Frontal cortex (tissue), 4 donors: ENCODE measurements at places on chromosomes 1 and 21.

DNA sequence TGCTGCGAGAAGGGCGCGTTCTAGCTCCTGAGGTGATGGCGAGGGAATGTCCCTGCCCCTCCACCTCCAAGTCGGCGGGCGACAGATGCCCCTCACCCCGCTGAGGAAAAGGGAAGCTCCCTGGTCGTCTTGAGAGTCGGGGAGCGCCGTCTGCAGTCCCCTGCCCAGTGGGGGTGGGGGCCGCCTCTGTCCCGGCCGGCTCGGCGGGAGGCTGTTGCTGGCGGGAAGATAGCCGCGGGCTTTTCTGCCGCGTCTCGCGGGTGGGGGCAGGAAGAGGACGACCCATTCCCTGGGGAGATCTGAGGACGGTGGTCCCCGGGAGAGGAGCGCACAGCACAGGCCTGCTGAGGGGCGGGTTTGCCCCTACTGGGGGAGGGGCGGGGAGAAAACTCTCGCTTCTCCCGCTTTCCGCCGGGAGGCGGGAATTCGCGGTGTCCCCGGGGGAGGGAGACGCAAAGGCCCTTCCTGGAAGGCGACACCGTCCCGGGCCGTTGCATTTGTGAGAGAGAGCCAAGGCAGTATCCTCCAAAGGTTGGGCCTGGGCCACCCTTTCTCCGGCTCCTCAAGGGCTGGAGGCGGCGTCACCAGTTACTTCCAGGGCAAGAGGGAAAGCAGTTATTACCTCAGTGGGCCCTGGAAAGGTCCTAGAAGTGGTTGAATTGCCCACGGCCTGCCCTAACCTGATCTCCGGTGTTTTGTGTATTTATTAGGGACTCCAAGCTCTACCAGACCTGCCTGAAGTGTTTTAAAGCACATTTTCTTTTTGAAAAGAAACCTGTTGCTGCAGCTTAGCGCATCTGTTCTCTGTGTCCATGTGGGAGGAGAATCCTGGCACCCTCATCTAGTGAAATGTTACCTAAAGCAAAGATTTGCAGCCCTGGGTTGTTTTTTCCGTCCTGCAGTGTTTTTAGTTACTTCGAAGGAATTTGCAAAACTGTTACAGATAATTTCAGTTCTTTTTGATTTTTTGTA is 648 bp downstream of the S100PBP start:
- DNase-seq = peak; percentile 44

DNA sequence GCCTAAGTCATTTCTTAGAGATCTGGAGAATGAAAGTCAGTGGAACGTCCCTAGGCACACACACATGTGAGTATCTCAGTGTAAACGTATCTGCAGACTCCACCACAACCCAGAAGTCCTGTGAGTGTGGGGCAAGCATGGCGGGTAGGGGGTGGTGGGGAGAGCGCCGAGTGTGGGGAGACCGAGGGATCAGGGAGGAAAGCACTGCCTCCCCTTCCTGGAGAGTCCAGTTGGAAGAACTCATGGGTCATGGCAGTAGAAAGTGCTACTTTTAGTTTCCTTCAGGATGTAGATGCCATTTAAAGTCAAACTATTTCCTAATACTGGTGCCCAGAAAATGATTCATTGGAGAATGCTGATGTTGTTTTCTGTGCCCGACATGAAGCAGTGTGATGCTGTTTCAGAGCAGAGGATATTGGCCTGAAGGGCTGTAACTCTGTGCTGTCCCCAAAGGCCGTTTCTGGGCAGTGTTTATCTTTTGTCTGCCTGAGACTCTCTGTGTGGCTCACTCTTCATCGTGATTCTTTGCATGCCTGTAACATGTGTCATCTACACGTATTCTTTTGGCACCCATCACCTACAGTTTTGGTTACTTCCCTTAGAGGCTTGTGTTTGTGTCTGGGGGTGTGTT is 45.7 kb upstream of the TSPAN2 start:
- no peak for DNase-seq

DNA sequence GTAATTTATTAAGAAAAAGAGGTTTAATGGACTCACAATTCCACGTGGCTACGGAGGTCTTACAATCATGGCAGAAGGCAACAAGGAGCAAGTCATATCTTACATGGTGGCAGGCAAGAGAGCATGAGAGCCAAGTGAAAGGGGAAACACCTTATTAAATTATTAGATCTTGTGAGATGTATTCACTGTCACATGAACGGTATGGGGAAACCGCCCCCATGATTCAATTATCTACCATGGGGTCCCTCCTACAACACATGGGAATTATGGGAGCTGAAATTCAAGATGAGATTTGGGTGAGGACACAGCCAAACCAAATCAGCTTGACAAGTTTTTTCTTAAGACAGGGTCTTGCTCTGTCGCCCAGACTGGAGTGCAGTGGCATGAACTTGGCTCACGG is 14.3 kb downstream of the DAP3 start:
- DNase-seq = no peak

- DNase-seq = no peak
These were observed 114.1 kb upstream of the ETS2 start for GRCh38 chr21:38691631-38692030.

- DNase-seq = no peak
These were observed 25.4 kb downstream of the CELA3A start for GRCh38 chr1:22026924-22027289.

GRCh38 chr1:93961906-93962305 is 52.7 kb upstream of the GCLM start:
- DNase-seq = no peak

DNA sequence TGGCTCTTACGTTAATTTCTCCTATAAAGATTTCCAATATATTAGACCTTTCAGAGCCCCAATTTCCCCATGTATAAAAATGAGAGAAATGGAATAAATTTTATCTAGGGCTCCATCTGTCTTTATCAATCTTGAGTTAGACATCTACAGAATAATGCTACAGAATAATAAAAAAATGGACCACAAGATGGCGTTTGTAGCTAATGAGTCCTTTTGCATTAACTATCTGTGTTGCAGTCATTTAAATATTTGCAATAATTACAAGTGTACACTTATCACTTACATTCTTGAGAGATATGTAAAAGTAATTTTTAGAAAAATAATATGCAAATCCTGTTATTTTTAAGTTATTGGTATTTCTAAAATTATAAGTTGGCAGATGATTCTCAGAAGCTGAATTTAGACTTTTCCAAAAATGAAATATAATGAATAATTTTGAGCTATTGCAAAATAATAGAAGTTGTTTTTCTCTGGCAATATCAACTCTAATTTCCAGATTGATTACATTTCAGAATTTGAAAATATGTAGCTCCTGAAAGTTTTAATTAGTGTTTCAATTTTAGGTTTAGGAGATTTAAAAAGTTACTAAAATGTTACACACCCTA is 87.7 kb downstream of the SNX7 start:
- no peak for DNase-seq

DNA sequence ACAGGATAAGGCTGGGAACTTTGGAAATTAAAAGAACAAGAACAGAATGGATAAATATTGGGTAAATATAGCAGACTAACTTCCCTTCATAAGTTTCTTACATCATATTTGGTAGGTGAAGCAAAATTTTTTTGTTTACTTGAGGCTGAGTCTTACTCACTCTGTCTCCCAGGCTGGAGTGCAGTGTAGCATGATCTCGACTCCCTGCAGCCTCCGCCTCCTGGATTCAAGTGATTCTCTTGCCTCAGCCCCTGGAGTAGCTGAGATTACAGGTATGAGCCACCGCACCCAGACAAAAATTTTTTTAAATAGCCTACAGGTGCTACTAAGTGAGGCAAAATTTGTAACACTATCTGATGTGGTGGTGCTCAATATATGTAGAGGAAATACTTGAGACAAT is 50.7 kb downstream of the TM2D1 start:
- DNase-seq = no peak

DNA sequence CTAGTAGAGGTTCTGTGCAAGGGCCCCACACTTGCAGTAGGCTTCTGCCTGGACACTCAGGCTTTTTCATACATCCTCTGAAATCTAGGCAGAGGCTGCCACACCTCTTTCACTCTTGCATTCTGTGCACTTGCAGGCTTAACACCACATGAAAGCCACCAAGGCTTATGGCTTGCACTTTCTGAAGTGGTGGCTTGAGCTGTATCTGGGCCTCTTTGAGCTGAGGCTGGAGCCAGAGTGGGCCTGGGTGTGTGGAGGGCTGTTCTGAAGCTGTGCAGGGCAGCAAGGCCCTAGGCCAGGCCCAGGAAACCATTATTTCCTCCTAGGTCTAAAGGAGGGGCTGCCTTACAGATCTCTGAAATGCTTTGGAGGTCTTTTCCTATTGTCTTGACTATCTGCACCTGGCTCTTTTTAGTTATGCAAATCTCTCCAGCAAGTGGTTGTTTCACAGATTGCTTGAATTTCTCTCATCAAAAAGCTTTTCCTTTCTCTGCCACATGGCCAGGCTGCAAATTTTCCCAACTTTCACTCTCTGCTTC is 66.2 kb downstream of the TYW3 start:
- no peak for DNase-seq

DNA sequence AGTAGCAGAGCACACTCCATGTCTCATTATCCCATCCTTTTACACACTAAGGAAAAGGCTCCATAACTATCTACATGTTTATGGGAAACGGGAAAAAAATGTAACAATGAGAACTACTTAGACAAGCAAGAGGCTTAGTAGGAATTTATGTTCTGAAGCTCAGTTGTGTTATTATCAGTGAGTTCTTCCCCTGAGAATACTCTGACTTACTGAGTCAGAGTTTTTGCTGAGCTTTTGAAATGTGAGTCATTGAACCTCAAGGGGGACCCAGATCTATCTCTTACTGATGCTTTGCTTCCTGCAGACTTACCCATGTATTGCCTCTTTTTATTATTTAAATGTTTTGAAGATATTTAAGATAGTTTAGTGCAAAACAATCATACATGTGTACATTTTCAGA is 20.1 kb downstream of the CFHR5 start:
- no peak for DNase-seq

- DNase-seq = no peak
These were observed 347.7 kb downstream of the TGFB2 start for GRCh38 chr1:218692808-218693207.

GRCh38 chr1:97540346-97540888 is 380.4 kb downstream of the DPYD start:
- DNase-seq = no peak

DNA sequence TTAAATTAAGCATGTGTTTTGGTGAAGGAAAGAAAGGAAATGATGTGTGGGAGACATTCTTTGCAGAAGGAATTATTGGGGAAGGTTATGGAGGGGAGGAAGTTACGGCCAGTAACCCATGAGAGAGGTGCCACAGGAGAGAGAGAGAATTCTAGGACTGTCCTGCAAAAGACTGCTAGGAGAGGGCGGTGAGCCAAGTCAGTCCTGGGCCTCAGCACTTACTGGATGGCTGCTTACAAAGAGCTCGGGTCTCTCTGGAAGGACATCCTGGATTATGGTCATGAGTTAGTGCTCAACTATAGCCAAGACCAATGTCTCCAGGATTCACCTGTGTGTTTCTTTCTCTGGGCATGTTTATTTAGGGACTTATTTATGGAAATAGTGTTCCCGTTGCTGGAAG is 74.4 kb upstream of the HSD17B7 start:
- DNase-seq = no peak

DNA sequence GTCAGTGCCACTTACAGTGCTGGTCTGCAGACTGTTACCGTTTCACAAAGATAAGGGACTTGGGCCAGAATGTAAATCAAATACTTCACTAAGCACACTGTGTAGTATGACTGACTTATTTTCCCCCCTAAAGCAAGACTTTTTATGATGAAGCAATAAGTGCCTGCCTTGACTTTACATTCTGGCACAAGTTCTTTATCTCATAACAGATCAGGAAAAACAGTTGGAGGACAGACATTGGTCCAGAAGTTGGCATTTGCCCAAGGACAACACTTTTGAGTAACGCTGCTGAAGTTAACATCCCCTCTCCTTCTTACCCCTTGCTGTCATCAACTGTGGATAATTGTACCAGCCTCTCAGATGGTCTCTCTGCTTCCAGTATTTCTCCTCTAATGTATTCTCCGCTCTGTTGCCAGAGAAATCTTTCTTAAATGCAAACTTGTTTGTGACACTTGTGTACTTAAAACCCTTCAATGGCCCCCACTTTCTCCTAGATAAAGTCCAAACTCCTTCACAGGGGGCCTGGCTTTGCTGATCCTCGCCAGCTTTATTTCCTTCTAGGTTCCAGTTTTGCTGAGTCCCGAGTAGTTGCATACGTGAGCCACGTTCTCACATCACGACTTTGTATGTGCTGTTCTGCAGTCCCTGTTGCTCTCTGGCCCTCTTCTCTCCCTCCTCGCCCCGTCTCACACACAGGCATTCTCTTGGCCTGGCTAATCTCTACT is 45.7 kb downstream of the S1PR1 start:
- DNase-seq = no peak

DNA sequence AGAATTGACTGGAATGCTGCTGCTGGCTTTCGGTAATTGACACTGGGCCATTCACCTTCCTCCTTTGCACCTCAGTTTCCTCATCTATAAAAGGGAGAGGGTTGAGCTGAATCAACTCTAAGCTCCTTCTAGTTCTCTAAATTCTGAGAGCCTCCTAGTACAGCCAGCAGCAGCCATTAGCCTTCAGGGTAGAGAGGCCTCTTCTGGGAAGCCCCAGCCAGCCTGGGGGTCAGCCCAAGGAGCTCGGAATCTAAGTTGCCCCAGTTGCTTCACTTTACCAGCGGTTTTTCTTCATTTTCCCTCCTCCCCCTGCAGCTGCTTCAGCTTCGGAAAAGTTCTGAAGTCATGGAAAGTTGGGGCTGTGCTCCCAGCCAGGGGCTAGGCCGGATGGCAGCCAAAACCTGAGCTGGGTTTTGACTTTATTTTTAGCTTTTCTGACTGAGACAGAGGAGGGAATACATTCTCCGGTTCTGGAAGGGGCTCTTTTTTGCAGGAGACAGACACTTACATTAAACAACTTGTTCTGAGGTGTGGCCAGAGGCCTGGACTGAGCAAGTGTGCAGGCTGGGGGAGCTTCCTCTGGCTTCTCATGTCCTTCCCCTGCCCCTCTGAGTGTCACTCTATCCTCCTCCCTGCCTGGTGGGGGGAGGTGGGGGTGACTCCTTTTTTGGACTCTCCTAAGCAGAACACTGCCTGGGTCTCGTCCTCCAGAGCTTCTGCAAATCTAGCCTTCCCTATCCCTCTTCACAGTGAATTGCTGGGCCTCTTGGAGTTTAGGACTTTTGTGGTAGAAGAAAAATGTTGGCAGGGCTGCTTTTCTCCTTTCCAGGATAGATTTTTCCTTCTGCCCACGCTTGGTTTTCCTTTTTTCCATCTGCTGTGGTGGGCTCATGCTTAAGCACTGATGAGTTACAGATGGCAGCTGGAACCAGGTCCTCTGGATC is 14.4 kb downstream of the LMNA start:
- DNase-seq = no peak

DNA sequence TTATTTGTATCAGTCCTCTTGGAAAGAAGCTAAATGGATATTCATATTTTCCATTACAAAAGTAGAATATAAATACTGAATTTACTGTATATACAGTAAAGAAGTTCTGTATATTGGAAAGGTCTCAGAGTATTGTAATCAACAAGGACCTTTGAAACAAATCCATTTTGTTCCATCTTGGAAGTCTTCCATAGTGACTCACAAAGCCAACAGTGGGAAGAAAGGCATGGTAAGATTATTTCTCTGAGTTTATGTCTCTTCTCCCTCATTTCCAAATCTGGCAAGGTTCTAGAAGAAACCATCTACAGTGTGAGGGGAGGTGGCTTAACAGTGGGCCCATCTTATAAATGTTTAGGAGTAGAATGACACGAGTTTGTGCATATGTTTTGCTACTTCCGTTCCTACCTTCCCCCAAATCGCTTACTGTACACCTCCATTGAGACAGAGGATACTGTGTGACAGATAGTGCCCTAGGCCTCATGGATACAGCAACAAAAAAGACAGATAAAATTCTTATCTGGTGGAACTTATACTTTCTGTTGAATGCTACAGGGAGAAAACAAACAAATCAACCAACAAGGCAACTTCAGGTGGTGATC is 22.1 kb upstream of the SSX2IP start:
- DNase-seq = no peak

GRCh38 chr21:45108808-45109781 is 34.7 kb downstream of the ADARB1 start:
- no peak for DNase-seq
